ENCODE measurements at places on chromosomes 11 and 22. TPM values are rescaled to one million over a fixed set of nuclear protein-coding genes. Genes with fewer than 3 reads are reported as not detected.

The BRSK2 gene
- 32.2 TPM for total RNA-seq

- H3K27ac ChIP-seq = no peak overlapping the region
- no peak overlapping the region for H3K4me3 ChIP-seq
- no peak for DNase-seq
- no peaks in the 10 kb centered on the region for H3K4me1 ChIP-seq
- H3K36me3 ChIP-seq = no peaks in the 10 kb centered on the region
These were observed 203.7 kb downstream of the FAM181B start for GRCh38 chr11:82529936-82530335.

GRCh38 chr11:85791409-85791990 lies 19.4 kb downstream of the SYTL2 start:
- H3K27ac ChIP-seq = peak overlapping the region; percentile 58
- no peaks in the 10 kb centered on the region for H3K27me3 ChIP-seq
- no peaks in the 10 kb centered on the region for H3K36me3 ChIP-seq
- peaks cover 56% of the 10 kb centered on the region for H3K4me1 ChIP-seq
- DNase-seq = no peak

DNA sequence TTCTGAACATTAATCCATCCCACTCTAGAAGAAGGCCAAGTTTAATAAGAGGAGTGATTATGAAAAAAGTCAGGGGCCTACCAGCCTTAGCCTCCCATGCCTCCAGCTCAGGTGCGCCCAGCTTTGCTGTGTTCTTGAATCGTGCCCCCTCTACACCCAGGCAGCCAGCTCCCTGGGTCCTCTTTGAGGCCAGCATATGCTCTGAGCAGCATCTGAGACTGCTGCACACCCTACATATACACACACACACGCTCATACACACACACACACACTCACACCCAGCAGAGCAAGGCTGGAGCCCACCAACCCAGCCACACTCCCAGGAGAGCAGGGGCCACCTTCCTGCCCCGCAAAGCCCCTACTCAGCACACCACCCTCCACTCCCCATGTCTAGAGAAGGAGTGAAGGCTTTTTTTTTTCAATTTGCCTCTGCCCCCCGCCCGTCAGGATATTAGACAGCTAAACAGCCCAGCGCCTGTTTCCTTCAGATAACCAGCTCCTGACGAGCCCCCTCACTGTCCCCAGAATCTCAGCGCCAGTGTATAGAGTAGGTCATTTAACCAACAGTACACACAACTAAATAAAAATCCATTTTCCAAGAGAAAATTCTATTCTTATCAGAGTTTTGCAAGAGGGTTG lies 121.6 kb downstream of the BUD13 start:
- no peak overlapping the region for H3K4me3 ChIP-seq

The FKBP2 gene
- 71.8 TPM for total RNA-seq

The MS4A3 gene
- total RNA-seq = 0.13 TPM

The ZBTB16 gene
- total RNA-seq = 0.21 TPM

The PDE2A gene
- 0.74 TPM for total RNA-seq

The SAMM50 gene
- 40.5 TPM for total RNA-seq

The CHKA gene
- 136 TPM for total RNA-seq

DNA sequence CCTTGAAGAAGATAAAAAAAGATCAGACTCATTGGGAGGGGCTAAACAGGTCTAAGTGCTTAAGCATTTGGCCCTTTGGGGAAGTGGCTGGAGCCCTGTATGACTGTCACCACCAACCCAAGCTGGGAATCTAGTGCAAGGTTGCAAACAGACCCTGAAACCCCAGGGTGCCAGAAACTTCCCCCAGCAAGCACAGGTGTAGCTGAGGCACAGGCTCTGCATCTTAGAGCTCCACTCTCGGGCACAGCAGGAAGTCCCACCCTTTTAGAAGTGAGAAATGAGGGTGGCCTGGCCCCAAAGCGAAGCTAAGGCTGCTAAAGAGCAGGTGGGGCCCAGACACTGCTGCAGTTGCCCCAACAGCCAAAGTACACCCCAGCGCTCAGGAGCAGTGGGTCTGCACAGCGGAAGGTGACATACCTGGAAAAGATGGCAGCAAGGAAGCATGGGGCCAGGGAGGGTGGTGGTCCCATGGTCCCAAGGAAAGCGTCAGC lies 5.8 kb upstream of the KDM2A start:
- H3K36me3 ChIP-seq = no peaks in the 10 kb centered on the region
- H3K27me3 ChIP-seq = no peaks in the 10 kb centered on the region
- DNase-seq = no peak
- no peak overlapping the region for H3K27ac ChIP-seq
- H3K4me1 ChIP-seq = peaks cover 9% of the 10 kb centered on the region

The MAPK8IP1 gene
- total RNA-seq = 12.7 TPM

DNA sequence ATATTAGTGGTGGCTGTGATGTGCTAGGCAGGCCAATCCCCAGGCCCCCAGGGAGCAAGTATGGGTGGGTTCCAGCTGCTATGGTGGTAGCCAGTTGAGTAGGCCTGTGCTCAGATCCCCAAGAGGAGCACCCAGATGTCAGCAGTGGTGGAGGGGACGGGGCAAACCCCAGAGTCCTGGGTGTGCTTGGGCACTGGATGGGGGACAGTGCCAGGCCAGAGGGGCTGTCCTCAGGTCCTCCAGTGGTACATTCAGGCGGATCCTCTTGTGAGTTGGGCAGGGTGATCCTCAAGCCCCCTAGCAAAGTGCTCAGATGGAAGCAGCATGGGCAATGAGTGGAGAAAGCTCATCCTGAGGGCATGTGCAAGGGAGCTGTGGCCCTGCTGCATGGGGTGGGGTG lies 26.0 kb downstream of the CFAP300 start:
- no peaks in the 10 kb centered on the region for H3K36me3 ChIP-seq
- H3K27ac ChIP-seq = no peak overlapping the region

- no peak for DNase-seq
- H3K36me3 ChIP-seq = no peaks in the 10 kb centered on the region
- H3K27ac ChIP-seq = no peak overlapping the region
- no peaks in the 10 kb centered on the region for H3K4me1 ChIP-seq
- H3K4me3 ChIP-seq = no peak overlapping the region
- H3K27me3 ChIP-seq = no peaks in the 10 kb centered on the region
These were observed 180.2 kb upstream of the SOX6 start for GRCh38 chr11:16536513-16536912.

DNA sequence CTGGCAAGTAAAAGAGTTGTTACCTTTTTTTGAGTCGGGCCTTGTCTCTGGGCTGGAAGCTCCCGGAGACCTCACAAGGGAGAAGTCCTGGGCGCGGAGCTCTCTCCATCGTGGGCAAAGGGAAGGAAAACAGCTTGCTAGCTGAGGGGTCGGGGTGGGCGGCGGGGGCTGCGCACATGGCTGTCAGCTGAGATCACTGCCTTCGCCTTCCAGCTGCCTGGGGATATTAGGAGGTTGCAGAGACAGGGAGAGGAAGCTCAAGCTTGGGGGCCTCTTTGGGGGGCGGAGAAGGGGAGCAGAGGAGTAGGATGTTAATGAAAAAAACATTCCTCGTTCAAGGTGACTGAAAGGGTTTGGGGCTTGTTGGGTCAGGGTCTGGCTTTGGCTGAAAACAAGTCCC lies 49.2 kb upstream of the ALX4 start:
- peaks cover 27% of the 10 kb centered on the region for H3K27me3 ChIP-seq
- no peak for DNase-seq
- no peak overlapping the region for H3K4me3 ChIP-seq
- H3K4me1 ChIP-seq = no peaks in the 10 kb centered on the region

DNA sequence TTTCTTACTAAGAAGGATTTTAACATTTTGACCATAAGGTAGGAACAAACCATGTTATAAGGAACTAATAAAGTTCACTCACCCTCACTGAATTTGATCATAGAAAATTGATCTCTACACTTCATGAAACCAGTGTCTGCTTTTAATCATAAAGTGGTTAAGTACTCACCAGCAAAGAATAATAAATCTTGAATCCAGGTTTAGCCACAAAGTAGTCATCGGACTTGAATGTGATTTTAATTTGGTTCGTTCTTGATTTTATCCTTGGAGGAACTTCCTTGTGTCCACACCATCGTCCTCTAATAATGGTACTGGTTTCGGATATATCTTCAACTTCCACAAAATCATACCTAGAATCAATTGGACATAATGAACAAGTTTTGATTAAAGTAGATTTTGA lies 40.5 kb upstream of the DDI1 start:
- no peaks in the 10 kb centered on the region for H3K27me3 ChIP-seq
- H3K36me3 ChIP-seq = no peaks in the 10 kb centered on the region
- H3K4me1 ChIP-seq = no peaks in the 10 kb centered on the region
- no peak overlapping the region for H3K27ac ChIP-seq

The MMP8 gene
- total RNA-seq = not detected

DNA sequence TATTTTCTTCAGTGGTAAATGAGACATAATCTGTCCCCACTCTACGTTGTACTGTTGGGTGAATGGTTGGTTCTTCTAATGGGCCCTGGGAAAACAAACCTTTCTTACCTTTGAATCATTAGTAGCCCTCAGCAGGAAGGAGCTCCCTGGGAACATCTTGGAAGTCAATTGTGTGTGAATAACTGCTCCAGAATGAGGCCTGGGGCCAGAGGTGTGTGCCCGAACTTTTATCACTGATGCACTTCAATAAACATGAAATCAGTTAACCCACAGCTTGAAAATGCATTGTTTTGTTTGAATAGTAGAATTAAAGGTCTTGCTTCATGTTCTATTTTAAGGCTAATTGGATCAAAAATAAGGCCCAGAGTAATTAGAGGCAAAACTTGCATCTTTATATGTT lies 67.1 kb downstream of the NAV2 start:
- H3K4me1 ChIP-seq = peaks cover 12% of the 10 kb centered on the region
- H3K4me3 ChIP-seq = no peak overlapping the region
- no peaks in the 10 kb centered on the region for H3K27me3 ChIP-seq
- no peaks in the 10 kb centered on the region for H3K36me3 ChIP-seq
- no peak overlapping the region for H3K27ac ChIP-seq
- DNase-seq = no peak

GRCh38 chr11:72816404-72816990 lies 2.3 kb downstream of the ATG16L2 start:
- H3K4me1 ChIP-seq = peaks cover 15% of the 10 kb centered on the region
- H3K4me3 ChIP-seq = no peak overlapping the region
- no peak for DNase-seq

DNA sequence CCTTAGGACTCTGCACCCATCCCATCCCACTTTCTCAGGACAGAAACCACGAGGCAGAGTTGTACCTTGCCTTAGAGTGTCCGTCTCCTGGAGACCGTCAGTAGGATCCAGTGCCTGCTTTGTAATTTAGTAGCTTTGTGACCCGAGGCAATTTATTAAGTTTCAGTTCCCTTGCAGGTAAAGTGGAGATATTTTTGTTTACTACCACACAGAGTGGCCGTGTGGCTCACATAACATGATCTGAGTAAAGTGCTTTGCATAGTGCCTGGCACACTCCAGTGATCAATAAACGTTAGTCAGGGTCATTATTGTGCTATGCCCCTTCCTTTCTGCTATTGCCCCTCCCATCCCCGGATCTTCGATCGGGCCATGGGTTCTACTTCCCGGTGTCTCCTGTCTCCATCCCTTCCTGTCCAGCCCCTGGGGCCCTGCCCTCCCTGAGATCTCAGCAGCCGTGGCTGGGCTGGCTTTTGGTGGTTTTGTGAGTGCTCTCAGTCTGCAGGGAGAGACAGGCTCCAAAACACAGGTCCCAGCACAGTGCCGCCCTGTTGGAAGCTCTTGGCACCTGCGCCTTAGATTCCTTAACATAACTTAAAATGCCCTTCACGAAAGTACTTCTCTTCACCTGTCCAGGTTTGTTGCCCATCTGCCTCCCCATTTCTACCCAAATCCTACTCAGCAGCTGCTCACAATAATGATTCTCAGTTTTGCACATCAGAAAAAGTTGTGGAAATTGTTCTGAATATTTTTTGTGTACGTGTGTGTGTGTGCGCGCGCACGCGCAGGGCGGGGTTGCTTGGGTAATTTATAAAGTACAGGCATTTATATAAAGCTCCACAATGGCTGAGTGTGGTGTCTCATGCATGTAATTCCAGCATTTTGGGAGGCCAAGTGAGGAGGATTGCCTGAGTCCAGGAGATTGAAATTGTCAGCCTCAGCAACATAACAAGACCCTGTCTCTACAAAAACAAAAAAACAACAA lies 753.7 kb downstream of the NTM start:
- no peak for DNase-seq
- H3K27me3 ChIP-seq = peaks cover 5% of the 10 kb centered on the region
- no peak overlapping the region for H3K4me3 ChIP-seq

- no peaks in the 10 kb centered on the region for H3K36me3 ChIP-seq
- H3K27me3 ChIP-seq = no peaks in the 10 kb centered on the region
- DNase-seq = no peak
- no peak overlapping the region for H3K27ac ChIP-seq
These were observed 193.9 kb downstream of the KIF18A start for GRCh38 chr11:27914080-27914479.

GRCh38 chr11:48051217-48051830 lies 71.0 kb downstream of the PTPRJ start:
- peaks cover 51% of the 10 kb centered on the region for H3K4me1 ChIP-seq
- no peaks in the 10 kb centered on the region for H3K27me3 ChIP-seq
- H3K27ac ChIP-seq = no peak overlapping the region
- no peak for DNase-seq

- H3K4me1 ChIP-seq = no peaks in the 10 kb centered on the region
- DNase-seq = no peak
- H3K4me3 ChIP-seq = no peak overlapping the region
- no peak overlapping the region for H3K27ac ChIP-seq
- no peaks in the 10 kb centered on the region for H3K27me3 ChIP-seq
- 0 out of 2 replicates have a peak, but pooled peaks cover 2% of the 10 kb centered on the region for H3K36me3 ChIP-seq
These were observed 34.4 kb upstream of the DNAJB13 start for GRCh38 chr11:73916435-73916834.

DNA sequence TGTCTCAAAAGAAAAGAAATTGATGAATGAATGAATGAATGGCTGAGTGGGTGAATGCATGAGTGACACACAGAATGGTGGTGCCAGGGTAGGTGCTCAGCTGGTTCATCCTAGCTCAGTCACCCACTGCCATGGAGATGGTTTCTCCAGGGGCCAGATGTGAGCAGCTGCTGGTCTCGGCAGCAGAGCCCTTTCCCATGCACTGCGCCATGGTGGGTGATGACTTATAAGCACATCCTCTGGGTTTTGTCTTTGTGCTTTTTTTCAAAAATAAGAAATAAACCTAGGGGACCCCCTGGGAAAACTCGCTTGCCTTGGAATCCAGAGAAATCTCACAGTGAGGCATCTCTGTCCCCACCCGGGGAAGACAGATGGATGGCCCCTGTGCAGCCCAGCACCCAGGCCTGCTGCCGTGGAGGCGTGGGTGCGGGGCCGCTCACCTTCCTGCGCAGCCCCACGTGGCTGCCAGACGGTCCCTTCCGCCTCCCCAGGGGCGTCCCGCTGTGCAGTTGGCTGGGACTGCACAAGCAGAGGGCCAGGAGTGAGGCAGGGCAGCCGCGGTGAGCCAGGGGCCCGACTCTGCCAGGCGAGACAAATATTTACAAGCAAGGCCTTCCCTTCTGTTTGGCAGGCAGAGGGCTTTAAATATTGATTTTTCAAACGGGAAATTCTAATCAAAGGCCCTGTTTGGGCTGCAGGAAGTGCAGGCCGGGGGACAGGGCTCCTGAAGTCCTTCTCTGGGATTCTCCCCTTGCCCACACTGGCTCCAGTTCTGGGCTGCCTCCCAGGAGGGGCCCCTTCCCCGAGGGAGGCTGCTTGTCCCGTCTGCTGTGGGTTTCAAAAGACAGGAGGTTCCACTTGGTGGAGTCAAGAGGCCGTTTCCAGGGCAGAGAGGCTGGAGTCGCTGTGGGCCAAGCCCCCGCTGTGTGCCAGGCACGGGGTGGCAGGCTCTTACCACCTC lies 24.3 kb downstream of the MPPED1 start:
- no peaks in the 10 kb centered on the region for H3K27me3 ChIP-seq
- DNase-seq = no peak
- no peaks in the 10 kb centered on the region for H3K4me1 ChIP-seq
- no peak overlapping the region for H3K4me3 ChIP-seq
- H3K27ac ChIP-seq = 0 out of 2 replicates have a peak overlapping the region, but pooled peaks have one; percentile 39

The SYT9 gene
- 3.7 TPM for total RNA-seq

The CASP5 gene
- not detected for total RNA-seq

The ISX gene
- total RNA-seq = not detected

All from Panc1 (cell line).